Cardiac fibroblast (primary cell): ENCODE measurements at places on chromosomes 5 and 9.

GRCh38 chr9:137167747-137168572, 1.9 kb downstream of the LRRC26 start:
- DNase-seq: no peak

- no peak for DNase-seq
Measured at GRCh38 chr5:24381861-24382489, 262.8 kb downstream of the CDH10 start.

DNA sequence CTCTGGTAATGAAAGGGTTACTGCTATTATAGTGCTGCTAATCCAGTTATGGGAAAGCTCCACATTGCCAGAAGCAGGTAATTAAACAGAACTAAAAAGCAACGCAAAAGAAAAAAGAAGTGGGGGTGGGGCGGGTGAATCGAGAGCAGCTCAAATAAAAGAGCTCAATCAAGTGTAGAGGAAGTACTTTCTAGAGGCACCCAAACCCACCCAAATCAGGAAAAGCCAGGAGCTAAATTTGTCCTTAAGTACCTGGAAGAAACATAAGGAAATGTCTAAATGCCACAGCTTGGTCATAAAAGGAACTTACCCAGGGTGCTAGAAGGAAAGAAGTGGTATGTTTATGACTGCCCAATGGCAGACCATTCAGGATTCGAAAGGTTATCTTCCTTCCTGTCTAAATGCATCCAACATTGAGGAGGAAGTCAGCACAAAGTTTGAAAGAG, 2.4 kb upstream of the RNF145 start:
- no peak for DNase-seq

GRCh38 chr5:111641533-111642233, 115.3 kb downstream of the NREP start:
- DNase-seq: peak; percentile 46

DNA sequence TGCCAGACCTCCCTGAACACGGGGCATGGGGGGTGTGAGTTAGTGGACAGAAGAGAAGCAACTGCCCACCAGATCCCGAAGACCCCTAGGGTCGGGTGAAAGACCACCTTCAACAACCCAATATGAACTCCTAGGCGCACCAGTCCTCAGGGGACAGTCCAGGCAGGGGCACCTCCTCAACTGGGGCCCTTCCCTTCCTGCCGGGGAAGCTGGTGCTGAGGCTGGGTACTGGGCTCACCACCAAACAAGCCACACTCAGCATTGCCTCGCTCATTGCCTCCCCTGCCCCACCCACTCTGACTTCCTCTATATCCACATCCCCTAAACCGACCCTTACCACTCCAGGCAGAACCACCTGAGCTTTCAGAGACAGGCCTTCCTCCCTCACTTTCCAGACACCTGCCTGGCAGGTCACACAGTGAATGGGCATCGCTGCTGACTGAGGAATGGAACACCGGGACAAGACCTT, 42.5 kb downstream of the SEMA4D start:
- DNase-seq: no peak

- DNase-seq: no peak
Measured at GRCh38 chr9:114694146-114694545, 12.2 kb upstream of the TEX48 start.

DNA sequence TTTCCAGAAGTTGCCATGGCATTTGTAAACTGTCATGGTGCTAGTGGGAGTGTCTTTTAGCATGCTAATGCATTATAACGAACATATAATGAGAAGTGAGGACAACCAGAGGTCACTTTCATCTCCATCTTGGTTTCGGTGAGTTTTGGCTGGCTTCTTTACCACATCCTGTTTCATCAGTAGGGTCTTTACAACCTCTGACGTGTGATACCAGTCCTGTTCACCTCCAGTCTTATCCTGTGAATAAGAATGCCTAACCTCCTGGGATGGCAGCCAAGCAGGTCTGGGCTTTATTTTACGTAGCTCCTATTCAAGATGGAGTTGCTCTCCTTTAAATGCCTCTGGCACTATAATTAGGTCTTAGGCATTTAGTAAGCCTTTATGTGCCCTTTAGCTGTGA, 20.4 kb upstream of the RFK start:
- DNase-seq: peak; percentile 80

DNA sequence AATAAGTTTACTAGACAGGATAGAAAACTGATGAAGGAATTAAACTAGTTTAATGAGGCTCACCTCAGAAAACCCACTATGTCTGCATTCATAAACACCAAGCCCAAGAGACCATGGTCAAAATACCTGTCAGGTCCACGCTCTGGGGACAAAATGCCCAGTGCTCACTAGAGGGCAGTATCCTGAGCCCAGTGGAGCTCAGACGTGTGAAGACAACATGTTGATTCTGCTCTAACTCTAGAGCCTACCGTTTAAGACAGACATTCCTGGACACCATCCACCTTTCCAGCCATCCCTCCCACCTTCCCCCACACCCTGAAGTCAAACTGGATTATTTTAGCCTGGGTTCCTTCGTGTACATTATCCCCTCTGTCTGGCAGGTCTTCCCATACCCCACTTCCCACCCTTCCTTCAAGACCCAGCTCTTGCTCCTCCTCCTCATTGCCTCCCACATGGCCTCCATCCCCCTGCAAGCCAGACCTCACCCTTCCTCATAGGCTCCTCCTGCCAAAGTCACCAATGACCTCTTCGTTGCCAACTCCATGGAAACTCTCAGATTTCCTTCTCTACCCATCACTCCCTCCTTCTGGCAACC, 142.3 kb upstream of the FSTL4 start:
- DNase-seq: peak; percentile 35

DNA sequence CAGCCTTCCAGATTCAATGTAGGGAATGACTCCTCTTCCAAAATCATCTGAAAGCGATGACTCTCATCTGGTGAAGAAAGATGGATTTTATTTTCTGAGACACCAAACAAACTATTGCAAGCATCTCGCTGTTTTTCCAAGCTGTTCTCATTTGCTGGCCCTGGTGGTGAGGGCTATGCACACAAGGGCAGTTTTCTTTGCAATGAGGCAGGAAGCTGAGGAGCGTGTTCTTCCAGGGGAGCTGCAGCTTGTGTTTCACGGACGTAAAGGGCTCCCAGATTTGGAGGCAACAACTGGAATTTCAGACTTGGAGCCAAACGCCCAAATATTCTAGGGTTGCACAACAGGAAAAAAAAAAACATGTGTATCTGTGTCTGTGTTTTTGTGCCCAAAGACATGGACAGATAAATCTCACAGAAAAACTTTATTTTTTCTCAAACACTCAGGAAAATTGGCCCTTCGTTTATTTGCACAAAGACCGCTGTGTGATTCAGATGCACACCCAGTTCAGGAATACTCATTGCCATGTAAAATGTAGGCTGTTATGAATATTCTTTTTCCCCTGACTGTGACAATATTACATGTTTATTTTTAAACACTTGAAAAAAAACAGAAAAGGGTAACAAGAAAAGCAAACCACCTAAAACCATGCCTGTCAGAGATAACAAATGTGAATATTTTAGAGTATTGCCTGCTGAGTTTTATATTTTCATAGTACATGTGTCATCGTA, 151.3 kb downstream of the GAS1 start:
- peak; percentile 98 for DNase-seq

GRCh38 chr5:159780246-159780645, 136.0 kb upstream of the ADRA1B start:
- no peak for DNase-seq

GRCh38 chr9:972501-973294, 3.8 kb upstream of the DMRT3 start:
- no peak for DNase-seq

DNA sequence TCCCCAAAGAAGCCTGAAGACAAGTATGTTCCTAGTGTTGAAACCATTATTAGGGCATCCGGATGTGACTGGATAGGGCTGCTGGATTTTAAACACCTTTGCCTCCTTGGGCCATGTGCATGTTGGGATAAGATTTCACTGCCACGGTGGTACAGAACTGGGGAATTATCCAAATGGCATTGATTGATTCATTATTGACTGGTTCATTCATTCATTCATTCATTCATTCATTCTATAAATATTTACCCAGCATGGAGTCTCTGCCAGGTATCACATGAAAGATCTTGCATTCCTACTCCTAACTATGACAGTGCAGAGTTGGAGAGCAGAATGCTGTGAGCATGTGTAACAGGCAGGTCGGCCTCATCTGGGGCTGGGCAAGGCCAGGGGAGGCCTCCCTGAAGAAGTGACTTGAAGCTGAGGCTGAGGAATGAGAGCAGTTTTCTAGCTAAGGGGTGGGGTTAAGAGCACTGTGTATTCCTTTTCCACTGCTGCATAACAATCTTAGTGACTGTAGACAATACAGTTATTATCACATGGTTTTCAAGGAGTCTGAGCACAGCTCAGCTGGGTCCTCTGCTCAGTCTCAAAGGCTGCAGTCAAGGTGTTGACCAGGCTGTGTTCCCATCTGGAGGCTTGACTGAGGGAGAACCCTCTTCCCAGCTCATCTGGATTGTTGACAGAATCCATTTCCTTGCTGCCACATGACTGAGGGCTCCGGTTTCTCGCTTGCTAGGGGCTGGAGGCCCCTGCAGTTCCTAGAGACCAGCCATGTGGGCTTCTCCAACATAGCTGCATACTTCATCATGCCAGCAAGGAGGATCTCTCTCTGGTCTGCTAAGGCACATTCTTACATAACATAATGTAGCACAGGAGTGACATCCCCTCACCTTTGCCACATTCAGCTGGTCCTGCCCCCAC, 35.7 kb downstream of the AK8 start:
- no peak for DNase-seq

- DNase-seq: no peak
Measured at GRCh38 chr5:89596821-89597220, 713.8 kb upstream of the MEF2C start.

DNA sequence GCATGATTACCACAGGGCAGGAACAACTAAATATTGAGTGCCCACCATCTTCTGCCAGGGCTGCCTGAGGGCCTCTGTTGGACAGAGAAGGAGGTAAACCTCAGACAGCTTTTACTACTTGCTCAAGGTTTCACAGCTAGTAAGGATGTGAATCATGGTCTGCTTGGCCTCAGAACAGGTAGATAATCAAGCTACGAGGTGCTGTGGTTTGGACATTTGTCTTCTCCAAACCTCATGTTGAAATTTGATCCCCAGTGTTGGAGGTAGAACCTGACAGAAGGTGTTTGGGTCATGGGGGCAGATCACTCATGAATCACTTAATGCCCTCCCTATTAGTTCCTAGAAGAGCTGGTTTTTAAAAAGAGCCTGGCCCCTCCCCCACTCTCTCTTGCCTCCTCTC, 541.2 kb upstream of the TRPC7 start:
- no peak for DNase-seq

DNA sequence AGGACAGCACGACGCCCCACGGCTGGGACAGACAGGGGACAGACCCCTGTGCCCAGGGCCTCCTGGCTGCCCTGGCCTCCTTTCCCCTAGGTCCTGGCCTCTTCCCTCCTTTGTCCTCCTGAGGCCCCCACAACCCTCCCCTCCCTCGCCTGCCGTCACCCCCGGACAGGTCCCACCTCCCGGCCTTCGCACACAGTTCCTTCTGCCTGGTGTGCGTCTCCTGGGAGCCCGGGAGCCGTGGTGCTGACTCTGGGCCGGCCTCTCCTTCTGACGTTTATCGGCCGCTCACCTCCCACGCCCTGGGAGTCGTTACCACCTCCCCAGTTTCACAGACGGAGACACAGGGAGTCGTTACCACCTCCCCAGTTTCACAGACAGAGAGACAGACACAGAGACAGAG, 25.1 kb upstream of the NOTCH1 start:
- DNase-seq: no peak

GRCh38 chr5:146331423-146331822, 7.2 kb upstream of the POU4F3 start:
- DNase-seq: no peak

DNA sequence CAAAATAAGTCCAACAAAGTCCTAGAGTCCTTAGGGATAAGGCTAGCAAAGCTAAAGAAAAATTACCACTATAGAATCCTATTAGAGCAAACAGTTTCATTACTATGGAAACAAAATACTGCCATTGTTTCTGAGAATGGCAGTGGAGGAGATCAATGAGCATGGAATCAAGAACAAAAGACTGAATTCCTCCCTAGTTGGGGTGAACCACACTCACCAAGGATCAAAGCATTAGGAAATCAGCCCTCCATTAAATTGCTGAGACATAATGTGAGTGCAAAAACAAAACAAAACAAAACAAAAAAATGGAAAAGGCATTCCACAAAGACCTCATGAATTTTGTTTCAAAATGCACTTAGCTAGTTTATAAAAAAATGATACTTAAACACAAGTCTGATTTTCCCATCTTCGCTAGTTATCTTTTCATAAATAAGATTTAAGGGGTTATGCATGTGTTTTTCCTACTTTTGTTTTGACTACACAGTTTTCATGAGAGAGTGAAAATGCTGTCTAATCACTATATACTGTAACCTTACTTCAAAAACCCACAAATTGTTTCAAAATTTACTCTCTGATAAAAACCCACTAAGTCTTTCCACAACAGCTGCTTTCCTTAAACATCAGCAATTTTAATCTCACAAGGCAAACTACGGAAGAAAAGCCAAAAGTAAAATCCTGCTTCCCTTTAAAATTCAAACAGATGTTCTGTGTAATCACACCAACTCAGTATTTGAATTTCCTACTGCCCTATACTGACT, 9.7 kb downstream of the SERINC5 start:
- DNase-seq: peak; percentile 68

DNA sequence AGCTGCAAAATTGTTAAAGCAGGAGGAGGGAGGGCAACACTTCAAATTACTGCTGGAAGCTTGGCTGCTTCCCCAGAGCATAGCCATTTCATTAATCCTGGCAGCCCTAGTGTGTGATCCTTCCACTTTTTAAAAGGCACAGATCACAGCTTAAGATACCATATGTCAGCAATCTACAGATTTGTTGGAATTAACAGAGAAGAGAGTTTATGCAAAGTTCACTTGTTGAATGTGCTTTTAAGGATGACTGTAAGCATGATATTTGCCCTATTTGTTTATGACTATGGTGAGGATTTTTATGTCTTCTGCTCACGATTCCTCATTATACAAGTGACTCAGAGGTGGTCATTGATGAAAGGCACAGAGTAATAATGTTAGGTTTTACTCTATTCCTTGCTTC, 156.0 kb upstream of the CDKN2B start:
- peak; percentile 10 for DNase-seq
